ENCODE measurements at places on chromosomes 7 and 10.

DNA sequence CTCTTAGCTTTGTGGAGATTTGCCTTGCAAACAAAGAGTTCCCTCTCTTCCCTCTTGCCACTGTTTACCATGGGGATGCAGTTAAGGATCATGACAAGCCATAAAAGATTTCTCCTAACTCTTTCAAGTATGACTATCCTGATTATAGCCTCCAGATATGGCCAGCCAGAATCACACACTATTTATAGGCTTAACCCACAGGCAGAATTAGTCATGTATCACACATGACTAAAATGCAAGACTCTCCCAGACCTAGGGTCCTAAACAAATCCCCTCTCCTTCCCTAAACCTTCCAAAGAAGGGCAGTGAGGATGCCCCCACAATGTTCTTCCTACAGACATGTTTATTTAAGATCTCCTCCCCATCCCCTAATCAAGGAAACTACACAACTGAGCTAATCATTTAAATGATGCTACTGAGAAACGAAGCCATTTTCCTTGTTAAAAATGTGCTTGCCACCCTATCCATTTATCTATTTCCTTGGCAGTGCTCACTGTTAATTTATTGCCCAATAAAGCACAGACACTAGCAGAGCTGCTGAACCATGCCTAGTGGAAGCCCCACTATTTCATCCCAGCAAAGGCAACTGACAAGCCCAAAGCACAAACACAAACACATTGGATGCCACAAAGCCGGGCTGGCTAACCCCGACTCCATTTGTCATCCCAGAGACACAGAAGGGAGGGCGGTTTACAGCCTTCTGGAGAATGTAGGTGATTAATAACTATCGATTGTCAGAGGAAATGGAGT lies 363.4 kb downstream of the KCNMA1 start:
- no peak for DNase-seq

DNA sequence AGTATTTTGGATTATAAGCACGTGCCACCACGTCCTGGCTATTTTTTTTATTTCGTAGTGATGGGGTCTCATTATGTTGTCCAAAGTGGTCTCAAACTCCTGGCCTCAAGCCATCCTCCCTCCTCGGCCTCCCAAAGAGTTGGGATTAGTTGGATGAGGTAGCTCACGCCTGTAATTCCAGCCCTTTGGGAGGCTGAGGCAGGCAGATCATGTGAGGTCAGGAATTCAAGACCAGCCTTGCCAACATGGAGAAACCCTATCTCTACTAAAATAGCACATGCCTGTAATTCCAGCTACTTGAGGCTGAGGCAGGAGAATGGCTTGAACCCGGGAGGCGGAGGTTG lies 21.8 kb upstream of the YWHAG start:
- peak; percentile 42 for DNase-seq

- no peak for DNase-seq
These were observed 140.8 kb downstream of the GLCCI1 start for GRCh38 chr7:8109196-8110022.

- no peak for DNase-seq
These were observed 14.5 kb upstream of the RNF216 start for GRCh38 chr7:5795752-5796475.

DNA sequence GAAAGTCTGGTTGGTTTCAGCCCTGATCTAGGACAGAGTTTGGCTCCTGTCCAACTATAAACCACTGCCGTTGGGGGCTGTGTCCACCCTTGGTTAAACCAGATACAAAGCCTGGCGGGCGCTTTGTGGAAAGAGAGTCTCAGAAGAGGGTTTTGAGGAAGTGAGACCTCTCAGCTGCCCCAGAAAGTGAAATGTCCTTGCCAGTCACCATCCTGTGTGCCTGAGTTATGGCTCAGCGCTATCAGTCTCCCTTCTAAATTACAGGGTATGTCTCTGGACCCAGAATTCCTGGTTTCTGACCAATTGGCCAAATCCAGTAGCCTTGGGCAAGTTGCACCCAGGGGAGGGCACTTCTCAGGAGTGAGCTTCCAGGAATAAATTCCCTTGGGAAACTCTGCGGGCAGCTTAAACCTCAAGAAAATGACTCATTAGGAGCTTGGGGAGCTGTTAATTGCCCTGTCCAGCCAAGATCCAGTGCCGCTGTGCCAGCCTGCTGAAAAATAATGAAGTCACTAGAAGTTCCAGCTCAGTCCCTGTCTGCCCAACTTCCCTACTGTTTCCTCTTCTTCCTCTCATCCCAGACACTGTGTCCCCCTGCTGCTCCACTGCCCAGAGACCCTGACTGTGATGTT lies 66.7 kb upstream of the PDZD8 start:
- DNase-seq = no peak

DNA sequence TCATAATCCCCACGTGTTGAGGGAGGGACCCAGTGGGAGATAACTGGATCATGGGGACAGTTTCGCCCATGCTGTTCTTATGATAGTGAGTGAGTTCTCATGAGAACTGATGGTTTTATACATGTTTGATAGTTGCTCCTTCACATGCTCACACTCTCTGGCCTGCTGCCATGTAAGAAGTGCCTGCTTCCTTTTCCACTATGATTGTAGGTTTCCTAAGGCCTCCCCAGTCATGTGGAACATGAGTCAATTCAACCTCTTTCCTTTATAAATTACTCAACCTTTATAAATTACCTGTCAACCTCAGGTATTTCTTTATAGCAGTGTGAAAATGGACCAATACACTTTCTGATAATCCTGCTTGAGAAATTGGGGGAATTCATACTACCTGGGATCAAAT lies 80.2 kb downstream of the ZNF37A start:
- DNase-seq = no peak

GRCh38 chr10:12950583-12951128 lies 50.9 kb downstream of the CCDC3 start:
- DNase-seq = no peak

DNA sequence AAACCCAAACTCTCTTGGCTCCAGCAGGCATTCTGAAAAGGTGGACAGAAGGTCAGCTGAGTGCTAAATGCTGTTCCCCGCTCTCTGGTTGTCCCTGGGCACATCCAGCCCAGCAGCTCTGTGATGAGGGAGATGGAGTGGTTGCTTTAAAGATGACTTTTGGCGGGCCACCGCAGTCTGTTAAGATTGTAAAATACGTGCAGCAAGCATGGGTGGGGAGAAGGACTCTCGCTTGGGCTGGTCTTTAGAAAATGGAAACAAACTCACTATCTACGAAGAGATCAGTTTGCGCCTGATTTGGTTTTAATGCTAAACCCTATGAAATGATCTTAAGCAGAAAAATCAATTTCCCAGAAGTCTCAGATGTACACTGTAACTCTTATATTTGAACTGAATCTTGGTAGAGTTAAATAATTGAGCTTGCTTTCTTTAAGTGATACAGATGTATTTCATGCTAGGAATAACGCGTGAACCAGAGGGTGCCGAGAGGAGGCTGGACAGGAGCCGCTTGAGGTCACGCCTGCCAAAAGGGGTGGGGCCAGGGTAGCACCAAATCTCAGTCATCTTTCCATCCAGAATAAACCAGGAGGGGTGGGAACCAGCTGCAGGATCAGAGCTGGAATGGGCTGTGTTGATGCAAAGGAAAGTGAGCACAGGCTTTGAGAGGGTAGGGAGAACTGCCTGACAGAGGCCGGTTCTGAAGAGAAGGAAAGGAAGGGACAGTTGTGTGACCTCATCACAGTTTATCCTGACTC lies 170.2 kb upstream of the MKI67 start:
- no peak for DNase-seq

DNA sequence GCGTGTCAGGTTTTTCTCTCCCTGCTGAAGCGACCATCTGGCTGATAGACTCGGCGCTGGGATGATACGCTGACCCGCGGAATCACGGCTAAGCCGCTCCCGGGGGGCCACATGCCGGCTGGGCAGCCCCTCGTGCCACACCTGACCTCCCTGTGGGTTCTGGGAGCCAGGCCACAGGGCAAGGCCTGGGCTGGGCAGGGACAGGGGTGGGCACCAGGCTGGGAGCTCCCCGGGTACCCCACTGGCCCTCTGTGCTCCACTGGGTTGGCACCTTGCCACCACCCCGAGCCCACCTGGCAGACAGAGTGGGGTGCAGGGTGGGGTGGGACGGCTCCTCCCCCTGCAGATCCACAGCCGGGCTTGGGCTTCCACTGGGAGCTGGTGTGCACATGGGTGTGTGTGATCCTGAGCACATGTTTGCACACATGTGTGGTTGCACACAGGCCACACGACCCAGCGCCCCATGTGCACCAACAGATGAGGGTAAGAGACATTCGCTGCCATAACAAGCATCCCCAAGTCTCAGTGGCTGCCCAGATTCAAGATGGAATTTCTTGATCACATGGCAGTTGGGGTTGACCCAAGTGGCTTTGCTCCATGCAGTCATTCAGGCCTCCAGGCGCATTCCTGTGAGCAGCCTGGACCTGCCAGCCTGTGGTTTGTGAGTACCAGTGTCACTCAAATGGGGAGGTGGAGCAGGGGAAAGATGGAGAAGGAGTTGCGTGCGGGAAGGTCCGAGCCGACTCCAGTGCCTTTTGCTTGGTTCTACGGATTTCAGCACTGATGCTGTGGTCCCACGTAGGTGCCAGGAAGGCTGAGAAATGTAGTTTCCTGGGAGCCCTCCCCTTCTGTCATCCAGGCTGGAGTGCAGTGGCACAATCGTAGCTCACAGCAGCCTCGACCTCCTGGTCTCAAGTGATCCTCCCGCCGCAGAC lies 79.7 kb downstream of the UNCX start:
- no peak for DNase-seq

DNA sequence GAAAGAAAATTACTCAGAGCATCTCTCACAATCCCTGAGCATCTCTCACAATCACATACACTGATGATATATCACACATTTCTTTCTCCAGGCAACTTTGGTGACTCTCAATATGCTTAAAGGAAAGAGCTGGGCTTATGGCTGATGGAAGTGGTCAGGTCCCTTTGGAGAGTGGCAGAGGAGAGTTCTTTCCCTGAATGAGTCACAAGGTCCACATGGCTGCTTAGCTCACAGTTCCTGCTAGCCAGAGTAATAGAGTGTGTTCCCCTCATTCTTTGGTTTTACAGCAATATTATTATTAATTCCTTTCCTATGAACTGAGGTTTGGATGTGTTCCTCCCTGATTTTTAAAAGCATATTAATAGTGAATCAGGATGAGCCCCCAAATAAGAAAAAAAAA lies 287.4 kb downstream of the C7orf25 start:
- DNase-seq = no peak

- no peak for DNase-seq
These were observed 112.5 kb upstream of the GJD4 start for GRCh38 chr10:35492386-35493195.

- no peak for DNase-seq
These were observed 14.0 kb downstream of the PWWP2B start for GRCh38 chr10:132410779-132411532.

- no peak for DNase-seq
These were observed 976 bp downstream of the ABCF2 start for GRCh38 chr7:151225948-151226510.

DNA sequence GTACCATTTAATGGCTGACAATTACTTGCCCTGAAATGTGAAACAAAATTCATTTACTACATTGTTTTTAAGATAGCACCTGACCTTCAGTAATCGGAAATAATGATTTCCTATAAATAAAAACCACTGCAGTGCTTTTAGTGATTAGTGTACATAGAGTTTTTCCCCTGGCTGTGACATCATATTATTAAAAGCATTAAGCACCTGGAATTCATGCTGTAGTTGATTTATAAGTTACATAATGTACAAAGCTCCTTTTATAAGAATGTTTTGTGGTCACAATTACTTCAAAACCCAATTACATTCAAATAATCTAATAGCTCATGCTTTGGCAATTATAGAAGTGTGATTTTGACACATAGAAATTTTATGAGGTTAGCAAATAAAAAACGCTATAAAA lies 44.3 kb upstream of the EIF4H start:
- DNase-seq = no peak

GRCh38 chr7:26305090-26305868 lies 13.6 kb downstream of the SNX10 start:
- DNase-seq = no peak

DNA sequence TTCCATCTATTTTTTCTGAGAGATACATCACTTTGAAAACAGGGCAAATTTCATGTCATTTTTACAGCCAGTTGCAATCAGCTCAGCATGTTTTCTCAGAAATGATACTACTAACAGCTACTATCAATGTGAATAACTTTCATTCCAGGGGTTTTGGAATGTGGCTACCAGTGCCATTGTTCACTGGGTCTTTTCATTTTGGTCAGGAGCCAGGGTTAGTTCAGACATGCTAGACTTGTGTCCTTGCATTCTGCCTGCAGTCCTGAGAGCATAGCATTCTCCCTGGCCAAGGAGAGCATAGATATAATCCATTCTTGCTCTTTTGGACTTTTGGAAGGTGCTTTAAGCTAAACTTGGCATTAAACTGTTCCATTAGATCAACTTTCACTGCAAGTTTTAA lies 160.9 kb upstream of the NEBL start:
- no peak for DNase-seq

GRCh38 chr7:140159497-140159896 lies 17.3 kb downstream of the KDM7A start:
- DNase-seq = no peak

- no peak for DNase-seq
These were observed 76.3 kb downstream of the GLCCI1 start for GRCh38 chr7:8044761-8045430.

DNA sequence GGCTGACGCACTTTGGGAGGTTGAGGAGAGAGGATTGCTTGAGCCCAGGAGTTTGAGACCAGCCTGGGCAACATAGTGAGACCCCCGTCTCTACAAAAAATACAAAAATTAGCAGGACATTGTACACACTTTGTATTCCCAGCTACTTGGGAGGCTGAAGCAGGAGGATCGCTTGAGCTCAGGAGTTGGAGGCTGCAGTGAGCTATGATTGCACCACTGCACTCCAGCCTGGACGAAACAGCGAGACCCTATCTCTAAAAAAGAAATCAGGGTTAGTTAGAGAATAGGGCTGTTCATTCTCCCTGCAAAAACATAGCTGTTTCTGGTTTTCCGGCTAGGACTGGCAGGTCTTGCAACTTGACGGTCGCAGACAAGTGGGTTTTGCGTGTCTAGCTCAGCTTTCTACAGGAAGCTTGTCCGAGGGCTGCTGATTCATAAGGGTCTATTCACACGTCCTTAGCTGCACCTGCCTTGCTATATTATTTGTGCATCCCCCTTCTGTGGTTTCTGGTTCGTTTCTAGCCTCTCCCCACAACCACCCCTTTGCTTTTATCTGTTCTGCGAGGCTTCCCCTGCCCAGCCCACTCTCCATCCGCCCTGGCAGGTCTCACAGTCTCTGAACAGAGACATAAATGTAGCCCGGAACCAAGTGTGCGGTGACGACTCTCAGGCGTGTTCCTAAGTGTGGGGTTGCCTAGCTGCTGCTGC lies 10.7 kb downstream of the AMZ1 start:
- DNase-seq = no peak

DNA sequence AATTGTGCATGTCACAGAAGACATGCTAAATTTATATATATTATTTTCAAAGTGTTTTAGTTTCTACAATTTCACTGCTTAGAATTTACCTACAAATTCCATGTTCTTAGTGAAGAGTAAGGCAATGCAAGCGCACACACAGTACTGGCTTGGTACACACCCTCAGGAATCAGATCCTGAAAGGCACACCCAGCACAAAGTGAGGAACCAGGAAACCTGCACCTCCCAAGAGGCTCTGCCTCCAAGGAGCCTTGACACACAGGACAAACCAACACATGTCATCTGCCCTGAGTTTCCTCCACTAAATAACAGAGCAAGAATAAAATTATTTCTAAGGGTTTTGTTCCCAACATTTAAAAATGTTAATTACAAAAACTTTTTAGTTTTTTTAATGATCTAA lies 156.2 kb downstream of the PARD3 start:
- no peak for DNase-seq
